HuH-7 (cell line): ENCODE measurements at places on chromosomes 2 and 18.

DNA sequence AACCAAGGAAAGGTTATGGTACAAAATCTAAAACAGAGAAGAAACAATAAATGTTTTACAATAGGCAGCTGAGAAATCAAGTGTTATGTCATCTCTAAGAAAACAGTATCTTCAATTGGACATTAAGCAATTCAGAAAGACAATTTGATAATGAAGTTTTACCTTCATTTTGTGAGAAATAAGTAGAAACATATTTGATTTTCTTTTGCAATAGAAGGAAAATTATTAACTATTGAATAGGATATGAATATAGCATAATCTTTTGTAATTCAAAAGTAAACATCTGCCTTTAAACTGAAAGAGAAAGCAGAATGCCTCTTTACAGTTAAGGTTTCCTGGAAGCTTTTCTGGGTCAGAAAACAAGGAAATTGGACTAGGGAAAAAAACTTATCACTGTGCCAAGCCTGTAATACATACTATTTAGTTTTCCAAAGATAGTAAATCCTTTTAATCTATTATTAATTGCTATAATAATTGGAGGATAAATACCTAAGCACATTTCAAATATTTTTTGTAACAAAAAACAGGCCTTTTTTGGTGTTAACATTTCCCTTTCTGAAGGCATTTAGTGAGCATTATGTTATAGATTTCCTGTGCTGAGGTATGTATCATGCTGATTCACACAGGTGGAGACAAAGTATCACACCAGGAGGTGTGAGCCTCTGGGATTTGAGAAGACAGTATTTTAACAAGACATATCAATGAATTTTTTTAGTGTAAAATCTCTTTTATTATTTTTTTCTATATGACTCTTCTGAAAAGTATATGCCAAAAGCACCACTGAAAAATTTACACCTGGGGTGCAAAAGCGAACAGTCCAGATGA, 947.0 kb upstream of the CDH2 start:
- DNase-seq = no peak

GRCh38 chr2:85548608-85548900, 9.6 kb downstream of the MAT2A start:
- no peak for DNase-seq

DNA sequence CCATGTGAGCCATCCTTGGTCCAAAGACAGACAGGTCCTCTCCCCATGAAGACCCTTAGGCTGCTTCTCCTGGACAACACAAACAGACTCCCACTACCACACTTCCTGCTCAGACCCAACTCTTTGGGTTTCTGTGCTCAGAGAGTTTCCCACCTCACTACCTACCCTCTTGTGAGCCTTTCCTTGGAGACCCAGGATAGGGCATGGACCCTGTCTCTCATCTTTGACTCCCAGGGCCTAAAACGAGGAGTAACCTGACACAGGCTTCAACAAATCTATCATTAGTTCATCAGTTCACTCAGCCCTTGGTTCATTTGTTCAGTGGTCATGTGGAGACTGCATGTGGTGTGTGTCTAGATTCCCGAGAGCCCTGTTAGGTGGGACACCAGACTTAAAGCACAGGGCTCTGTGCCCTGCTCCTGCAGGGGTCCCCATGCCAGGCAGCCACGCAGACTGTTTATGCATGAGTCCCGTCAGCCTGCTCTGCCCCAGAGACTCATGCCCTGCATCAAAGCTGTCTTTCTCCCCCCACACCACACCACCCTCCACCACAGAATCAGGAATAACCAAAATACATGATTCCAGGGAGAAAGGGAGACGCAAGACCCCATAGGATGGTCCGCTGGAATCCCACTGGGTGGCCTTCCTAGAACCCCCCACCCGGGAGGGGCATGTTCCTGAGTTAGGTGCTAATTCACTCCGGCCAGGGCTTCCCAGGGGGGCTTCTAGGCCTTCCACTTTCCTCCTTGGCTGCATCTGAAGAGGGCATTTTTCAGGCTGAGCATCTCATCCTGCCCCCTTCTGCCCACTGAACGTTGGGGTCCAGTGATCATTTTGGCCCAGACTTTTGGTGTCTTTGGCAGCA, 100.2 kb upstream of the TEX51 start:
- no peak for DNase-seq

- no peak for DNase-seq
Observed at GRCh38 chr2:9201185-9201891, 5.3 kb upstream of the ASAP2 start.

- no peak for DNase-seq
Observed at GRCh38 chr2:125870264-125870663, 785.7 kb upstream of the GYPC start.

GRCh38 chr2:218039171-218039570, 29.9 kb upstream of the RUFY4 start:
- DNase-seq = no peak
